ENCODE measurements at places on chromosomes 2 and 18.

DNA sequence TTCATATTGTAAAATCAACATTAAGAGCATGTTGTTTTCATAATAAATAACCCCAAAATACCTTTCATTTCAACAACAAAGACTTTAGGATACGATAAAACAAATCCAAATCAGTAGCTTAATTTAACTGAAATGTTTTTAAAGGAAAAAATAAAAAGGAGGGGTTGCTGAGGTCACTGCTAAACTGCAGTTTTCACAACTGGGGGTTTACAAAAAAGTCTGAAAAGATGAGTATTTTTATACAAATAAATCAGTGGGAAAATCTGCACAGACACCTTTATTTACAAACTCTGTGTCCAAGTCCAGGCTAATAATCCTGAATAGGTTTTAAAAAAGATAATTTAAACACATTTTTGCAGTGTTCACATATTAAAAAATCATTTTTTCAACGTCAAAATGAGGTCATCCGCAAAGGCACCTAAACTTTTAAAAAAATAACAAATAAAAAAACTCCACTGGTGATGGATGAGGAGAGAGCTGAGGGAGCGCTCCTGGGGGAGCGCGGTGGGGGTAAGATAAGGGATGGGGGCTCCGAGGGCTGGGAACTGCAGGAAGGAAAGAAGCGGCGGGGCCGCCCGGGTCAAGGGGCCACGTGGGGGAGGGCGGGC is 3.1 kb downstream of the DLX2 start:
- no peak for DNase-seq

- peak; percentile 53 for DNase-seq
These were observed at the start of gene SPR for GRCh38 chr2:72887032-72887739. Gene SPR, plus strand, starts transcription at chr2:72887408. Its CDS starts 25 bp downstream, at chr2:72887433.

GRCh38 chr2:80348953-80349352 is 44.4 kb upstream of the LRRTM1 start:
- DNase-seq, result no peak

GRCh38 chr2:156110890-156111289 is 221.6 kb downstream of the NR4A2 start:
- no peak for DNase-seq

- no peak for DNase-seq
These were observed 16.1 kb downstream of the KCNS3 start for GRCh38 chr2:17894556-17894955.

GRCh38 chr2:236343400-236344161 is 79.4 kb upstream of the ASB18 start:
- DNase-seq, result no peak

DNA sequence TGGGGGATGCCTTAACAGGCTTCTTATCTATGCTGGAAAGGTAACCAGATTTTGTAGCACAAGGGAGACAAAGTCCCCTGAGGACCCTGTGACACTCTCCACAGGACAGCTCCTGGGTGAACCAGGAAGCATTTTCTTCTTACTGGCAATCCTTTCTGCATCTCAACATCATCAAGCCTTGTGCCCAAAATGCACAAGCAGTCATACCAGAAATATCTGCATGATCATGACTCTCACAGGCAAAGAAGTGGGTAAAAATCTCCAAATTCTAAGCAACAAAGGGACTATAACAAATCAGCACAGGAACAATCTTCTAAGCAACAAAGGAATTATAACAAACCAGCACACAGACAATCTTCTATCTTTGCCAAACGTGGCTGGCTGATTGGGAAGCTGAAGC is 99.1 kb upstream of the CD226 start:
- DNase-seq, result no peak

Data from activated CD4-positive, alpha-beta T cell treated with anti-CD3 and anti-CD28 coated beads, Interleukin-2, amount 50 U/mL, for 24 hours (primary cell).